Fibroblast of pulmonary artery (primary cell): ENCODE measurements at places on chromosomes 4 and X.
A peak's percentile ranks its signal among the peaks of the same experiment; 100 is the strongest.

DNA sequence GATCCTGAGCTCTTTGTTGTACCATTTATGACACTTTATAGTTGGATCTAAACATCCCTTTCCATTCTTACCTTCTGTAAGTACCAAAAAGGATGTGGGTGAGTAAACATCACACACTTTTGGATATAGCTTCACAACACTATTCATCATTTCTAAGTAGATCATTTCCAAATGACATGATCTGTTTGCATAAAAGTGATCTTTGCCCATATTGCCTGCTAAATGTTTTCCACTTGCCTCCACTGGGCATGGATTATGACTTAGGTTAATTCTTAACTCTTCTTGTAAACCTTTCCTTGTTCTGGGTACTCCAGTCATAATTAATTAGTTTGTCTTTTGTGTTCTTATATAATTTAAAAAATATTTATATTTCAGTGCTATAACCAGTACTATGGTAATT is 244.9 kb upstream of the AGA start:
- no peak for DNase-seq

GRCh38 chr4:24428850-24429249 is 155.5 kb downstream of the DHX15 start:
- no peak for DNase-seq

GRCh38 chr4:182593864-182594263 is 323.3 kb downstream of the DCTD start:
- peak; percentile 80 for DNase-seq

GRCh38 chr4:95505151-95505550 is 43.6 kb downstream of the UNC5C start:
- DNase-seq, result peak; percentile 51

DNA sequence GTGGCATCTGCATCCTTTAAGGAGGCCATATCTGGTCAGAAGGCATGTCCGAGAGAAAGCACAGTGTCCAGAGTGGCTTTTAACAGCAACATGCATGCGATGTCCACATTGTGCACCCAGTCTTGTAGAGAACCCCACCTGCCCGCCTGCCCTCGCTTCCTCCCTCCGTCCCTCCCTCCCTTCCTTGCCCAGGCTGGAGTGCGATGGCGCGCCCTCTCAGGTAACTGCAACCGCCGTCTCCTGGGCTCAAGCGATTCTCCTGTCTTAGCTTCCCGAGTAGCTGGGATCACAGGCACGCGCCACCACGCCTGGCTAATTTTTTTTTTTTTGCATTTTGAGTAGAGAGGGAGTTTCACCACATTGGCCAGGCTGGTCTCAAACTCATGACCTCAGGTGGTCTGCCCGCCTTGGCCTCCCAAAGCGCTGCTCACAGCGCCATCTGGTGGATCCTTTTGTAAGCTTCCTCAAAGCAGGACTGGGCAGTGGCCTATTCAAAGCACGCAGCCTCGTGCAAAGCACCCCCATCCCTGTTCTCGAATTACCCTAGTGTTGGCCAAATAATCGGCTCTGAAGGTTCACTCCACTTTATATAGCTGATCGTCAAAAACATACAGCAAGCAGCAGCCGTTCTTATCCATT is 15.0 kb downstream of the BRCC3 start:
- peak; percentile 53 for DNase-seq

DNA sequence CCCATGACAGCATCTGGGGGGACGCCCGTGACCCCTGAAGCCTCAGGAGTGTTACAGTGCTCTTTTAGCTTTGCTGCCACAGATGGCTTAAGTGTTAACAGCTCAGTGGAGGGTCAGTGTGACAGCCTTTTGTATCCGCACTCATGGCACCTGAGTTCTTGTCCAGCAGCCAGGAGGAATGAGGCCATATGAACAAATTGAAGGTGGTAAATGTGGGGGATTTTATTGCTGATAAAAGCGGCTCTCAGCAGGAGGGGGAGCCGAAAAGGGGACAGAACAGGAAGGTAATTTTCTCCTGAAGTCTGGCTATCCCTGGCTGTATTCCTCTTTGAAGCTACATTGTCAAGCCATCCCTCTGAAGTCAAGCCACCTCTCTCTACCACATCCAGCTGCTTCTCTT is 441.0 kb downstream of the RAPGEF2 start:
- no peak for DNase-seq

GRCh38 chr4:89123451-89123851 is 12.1 kb downstream of the TIGD2 start:
- no peak for DNase-seq

DNA sequence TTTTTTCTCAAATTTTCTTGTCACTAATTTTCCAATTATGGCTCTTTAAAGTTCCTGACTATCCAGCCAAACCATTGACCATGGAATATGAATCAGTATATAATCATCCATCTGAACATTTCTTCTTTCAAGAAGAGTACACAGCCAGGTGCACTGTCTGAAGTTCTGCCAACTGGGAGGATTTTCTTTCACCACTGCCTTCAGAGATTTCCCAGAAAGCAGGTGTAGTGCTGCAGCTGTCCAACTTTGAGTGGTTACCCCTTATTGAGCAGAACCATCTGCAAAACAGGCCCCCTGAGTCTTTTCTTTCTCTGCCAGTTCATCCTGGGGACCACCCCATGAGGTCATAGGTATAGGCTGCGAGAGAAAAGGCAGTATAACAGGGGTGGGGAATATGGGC is 1213.2 kb downstream of the RAPGEF2 start:
- DNase-seq, result no peak

- peak; percentile 74 for DNase-seq
These were observed 3.1 kb downstream of the JADE1 start for GRCh38 chr4:128812442-128813235.

GRCh38 chrX:24659646-24660045 is 12.5 kb upstream of the PCYT1B start:
- no peak for DNase-seq

DNA sequence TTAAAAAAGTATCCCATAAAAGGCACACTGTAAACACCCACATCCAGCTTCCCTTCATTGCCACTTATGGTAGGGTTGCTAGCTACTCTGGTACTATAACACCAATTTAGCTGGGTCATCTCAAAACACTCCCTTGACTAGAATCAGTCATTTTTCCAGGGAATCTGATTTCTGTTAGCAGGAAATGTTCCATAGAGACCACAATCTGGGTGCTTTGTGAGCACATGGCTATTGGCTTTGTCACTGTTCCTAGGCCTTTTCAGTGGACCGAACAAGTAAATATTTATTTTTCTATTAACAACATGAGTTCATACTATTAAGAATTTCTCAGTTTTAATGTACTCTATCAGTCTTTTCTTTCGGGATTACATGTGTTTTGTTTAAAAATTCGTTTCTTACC is 404.7 kb upstream of the GNPDA2 start:
- DNase-seq, result no peak

- no peak for DNase-seq
These were observed 93.8 kb downstream of the CRLF2 start for GRCh38 chrX:1118572-1119199.

DNA sequence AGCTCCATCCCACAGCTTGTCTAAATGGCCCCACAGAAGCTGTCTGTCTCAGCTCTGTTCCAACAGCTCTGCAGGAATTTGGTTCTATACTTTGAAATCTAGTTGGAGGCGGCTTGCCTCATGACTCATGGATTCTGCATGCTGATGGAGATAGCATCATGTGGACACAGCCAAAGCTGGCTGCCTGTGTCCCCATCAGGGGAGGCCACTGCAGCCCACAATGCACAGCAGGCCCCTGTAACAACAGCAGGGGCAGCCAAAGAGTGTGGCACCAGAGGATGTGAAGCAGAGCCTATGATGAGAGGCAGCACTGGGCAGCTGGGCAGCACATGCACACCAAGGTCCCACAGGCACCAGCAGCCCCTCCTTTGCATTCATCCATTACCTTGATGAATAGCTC is 67.2 kb downstream of the DCAF12L1 start:
- no peak for DNase-seq

DNA sequence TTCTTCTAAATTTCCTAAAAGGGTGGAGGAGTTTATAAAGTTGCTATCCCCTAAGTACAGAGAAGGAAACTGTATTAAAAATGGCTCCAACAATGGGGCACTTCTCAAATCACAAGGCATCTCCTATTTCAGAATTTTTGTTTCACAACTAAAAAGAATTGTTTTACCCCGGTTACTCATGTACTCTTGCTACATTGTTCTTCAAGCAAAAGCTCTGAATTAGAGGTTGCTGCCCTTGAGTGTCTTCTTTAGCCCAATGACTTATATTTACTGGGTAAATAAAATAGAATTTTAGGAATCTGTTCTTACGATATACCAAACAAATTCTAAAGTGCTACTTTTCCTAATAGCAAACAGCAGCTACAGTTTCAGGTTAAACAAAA is 67.5 kb downstream of the PPEF2 start:
- peak; percentile 56 for DNase-seq

DNA sequence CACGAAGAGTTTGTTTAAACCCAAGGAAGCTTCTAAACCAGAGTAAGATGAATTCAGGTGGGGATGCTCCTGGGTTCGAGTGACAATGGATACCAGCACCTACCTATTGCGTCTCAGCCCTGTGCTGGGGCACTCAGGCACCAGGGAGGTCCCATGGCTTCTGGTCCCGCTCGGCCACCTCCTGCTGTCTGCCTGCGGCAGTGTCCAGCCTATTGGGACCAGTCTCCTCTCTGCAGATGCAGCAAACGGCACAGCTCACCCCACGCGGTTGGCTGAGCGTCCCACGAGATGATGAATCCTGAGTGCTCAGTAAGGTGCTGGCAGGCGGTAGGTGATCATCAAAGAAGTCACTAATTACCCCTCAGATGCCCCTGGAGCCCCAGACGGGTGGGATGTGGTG is 75.2 kb downstream of the ACOX3 start:
- no peak for DNase-seq

GRCh38 chrX:41153448-41153847 is 68.2 kb downstream of the USP9X start:
- DNase-seq, result no peak

DNA sequence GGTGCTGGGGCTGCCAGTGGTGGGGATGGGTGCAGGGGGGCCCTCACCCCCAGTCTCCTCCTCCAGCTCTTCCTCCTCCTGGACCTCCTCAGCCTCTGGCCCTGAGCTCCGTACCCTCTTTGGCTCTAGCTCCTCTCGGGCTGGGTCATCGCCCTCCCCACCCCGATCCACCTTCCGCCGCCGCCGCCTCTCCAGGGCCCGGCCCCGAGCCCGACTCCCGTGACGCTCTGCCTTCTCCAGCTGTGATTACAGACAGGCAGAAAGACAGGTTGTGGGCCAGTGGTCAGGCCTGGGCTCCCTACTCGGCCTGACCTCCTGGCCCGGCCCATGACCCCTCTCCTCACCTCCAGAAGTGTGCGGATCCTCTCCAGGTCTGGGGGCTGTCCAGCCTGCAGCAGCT is 31.9 kb downstream of the KDM5C start:
- DNase-seq, result no peak
